Dermis microvascular lymphatic vessel endothelial cell (primary cell): ENCODE measurements at places on chromosomes 2 and 18. TPM values are rescaled to one million over a fixed set of nuclear protein-coding genes. Genes with fewer than 3 reads are reported as not detected.
A peak's percentile ranks its signal among the peaks of the same experiment; 100 is the strongest.

The MOGAT1 gene
- total RNA-seq: not detected in 2 replicates

The EML6 gene
- 0.63 and 0.77 TPM in 2 replicates for total RNA-seq

The CFAP210 gene
- not detected in 2 replicates for total RNA-seq

The ASIC4 gene
- not detected in 2 replicates for total RNA-seq

The SPC25 gene
- total RNA-seq: 1.4 and 4.0 TPM in 2 replicates

The GKN1 gene
- not detected in 2 replicates for total RNA-seq

The CD207 gene
- under 0.01 TPM in 2 replicates for total RNA-seq

The ZAP70 gene
- total RNA-seq: 0.13 TPM in 2 replicates

- DNase-seq: no peak
These were observed 1230.7 kb upstream of the ZEB2 start for GRCh38 chr2:145750612-145751011.

DNA sequence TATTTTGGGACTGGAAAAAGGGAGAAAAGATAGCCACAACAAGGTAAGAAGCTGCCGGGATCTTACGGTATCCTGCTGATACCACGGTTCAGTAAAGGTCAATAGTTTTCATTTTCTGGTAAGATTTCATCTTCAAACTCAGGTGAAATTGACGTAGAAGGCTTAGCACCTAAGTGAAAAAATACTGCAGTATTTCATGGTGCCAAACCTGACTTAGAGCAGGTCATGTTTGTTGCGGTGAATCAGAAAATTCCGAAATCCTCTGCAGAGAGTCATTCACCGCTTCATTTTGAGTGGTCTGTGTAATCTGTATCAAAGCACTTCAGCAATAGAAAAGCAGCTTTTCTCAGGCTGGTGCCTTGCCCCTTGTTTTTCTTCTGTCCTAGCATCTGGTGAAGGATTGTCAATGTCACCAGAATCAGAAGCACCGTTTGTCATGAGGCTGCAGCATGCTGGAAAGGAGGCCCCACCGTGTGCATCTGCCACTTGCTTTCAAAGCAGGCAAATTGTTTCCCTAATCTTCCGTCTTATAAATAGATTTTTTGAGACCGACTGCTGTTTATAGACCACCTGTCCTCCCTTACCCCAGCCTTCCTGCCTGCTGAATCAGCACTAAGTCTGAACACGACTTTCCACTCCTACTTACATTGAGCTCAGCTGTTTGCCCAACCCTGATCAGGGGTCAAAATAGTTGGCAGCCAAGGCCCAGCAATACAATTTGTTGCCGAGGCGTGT is 156.3 kb downstream of the EML6 start:
- DNase-seq: no peak

GRCh38 chr2:176443946-176444345 is 174.7 kb downstream of the MTX2 start:
- DNase-seq: no peak

DNA sequence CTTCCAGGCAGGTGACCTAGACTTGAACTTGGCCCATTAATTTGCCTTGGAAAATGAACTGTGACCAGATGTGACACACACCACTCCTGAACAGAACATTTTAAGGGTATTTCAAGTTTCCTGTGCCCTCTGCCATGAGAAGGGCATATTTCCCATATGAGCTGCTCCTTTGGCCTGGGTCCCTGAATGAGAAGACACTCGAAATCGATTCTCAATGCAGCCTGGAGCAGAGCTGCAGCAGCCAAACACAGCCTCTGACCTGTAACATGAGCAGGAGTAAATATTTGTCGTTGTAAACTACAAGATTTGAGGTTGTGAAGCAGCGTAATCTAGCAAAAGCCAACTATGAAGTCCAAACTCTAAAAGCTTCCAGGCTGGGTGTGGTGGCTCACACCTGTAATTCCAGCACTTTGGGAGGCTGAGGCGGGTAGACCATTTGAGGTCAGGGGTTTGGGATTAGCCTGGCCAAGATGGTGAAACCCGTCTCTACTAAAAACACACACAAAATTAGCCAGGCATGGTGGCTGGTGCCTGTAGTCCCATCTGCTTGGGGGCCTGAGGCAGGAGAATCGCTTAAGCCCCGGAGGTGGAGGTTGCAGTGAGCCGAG is 30.1 kb upstream of the SOS1 start:
- DNase-seq: no peak

GRCh38 chr18:43396266-43396665 is 119.0 kb upstream of the SYT4 start:
- DNase-seq: no peak

GRCh38 chr2:10447300-10447894 is 730 bp downstream of the ODC1 start:
- no peak for DNase-seq

DNA sequence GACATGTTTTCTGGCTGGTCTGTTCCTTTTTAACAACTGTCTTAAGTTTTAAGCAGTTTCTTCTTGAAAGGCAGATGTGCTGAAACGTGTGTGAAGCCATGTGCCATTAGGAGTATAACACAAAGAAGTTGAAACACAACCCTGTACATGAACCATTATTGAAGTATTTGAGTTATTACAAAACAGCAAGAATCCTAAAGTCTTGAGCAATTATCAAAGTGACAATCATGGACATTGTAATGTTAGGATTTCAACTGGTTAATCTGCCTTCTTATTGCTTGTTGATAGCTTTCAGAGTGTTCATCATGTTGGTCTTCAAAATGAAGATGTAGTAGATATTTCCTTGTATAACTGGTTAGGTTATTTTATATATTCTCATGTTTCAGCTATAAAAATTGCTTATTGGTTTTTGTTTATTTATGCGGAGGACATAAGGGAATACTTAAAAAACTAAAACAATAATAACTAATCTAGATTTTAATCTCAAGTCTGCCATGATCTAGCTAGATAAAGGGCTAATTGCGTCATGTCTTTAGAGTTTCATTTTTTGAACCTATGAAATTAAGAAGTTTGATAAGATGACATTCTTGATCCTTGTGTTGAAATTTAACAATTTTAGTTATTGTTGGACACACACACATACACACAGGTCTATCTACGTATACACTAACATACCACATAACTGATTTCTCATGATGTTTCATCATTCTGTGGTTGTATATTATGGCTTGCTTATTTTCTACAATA is 21.1 kb downstream of the PPP1R1C start:
- no peak for DNase-seq

GRCh38 chr2:119249311-119249710 is 25.7 kb downstream of the STEAP3 start:
- DNase-seq: no peak

GRCh38 chr18:21183670-21184069 is 58.4 kb upstream of the GREB1L start:
- DNase-seq: no peak

GRCh38 chr2:76197842-76198448 is 487.2 kb upstream of the GCFC2 start:
- DNase-seq: peak; percentile 33

DNA sequence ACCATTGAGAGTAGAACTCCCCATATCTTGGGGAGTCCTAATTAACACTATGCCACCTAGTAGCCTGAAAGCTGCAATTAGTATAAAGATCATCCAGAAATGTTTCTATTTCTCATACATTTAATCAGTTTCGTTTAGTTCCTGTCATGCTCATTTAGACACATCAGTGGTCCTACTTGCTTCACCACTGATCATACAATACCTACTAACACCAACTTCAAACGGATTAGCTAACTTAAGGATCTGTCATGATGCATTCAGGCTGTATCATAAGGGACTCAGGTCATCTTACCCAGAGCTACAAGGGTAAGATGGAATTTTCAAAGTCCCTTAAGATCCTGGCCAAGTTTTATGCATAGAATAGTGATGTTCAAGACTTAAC is 6.8 kb downstream of the SRSF7 start:
- no peak for DNase-seq
